ENCODE measurements at places on chromosomes 12 and 14.

DNA sequence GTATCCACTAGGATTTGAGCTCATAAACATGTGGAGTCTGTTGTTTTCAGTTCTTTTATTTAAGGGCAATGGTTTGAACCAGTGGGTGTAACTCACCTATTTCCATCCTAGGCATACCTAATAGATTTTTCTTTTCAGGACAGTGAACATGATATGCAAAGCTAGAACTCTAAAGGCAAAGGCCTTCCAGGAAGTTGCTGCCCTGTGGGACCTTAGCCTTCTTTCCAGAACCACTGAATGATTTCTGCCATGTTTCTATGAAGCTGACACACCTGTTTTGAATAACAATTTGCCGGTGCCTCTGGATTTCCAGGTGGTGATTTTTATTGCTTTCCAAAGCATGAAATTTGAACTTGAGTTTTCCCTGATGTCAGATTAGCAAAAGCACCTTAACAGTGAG lies 372.9 kb upstream of the FAR2 start:
- DNase-seq = no peak

DNA sequence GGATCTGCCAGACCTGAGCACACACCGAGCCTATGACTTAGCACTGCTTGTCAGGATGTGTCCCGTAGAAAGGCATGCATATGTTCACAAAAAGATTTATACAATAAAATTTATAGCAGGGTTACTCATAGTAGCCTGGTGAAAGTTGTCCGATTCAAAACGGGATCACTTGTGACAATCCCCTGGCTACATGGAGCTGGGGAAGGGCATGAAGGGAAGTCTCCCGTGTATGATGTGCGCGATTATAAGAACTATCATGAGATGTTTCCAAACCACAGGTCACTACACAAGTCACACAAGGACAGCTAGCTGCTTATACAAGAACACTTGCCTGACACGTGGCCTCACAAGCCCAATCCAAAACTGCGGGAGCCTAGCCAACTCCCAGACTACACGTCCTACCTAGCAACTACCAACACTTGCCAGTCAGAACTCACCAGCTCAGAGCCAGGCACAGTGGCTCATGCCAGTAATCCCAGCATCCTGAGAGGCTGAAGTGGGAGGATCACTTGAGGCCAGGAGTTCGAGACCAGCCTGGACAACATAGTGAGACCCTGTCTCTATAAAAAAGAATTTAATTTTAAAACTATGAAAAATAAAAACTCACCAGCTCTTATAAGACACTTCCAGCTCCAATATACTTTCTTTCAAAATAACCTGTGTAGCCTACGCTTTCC lies 7.5 kb upstream of the CDCA4 start:
- no peak for DNase-seq

DNA sequence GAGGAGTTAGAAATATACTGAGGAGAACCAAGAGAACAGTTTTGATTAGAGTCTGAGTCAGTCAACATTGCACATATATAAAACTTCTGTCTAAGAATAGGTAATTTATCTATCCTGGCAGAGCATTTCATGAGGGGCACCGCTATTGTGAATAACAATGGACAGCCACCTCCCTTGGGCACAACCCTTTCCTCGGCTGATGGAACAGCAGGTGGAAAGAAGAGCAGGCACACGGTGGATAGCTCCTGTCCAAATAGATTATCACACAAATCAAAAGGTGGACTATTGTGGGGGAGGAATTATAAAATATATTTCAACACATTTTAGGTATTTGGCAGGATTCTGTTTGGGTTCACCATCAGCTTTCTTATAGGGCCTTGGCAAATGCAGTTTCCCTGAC lies 84.0 kb upstream of the PTPRB start:
- DNase-seq = no peak

DNA sequence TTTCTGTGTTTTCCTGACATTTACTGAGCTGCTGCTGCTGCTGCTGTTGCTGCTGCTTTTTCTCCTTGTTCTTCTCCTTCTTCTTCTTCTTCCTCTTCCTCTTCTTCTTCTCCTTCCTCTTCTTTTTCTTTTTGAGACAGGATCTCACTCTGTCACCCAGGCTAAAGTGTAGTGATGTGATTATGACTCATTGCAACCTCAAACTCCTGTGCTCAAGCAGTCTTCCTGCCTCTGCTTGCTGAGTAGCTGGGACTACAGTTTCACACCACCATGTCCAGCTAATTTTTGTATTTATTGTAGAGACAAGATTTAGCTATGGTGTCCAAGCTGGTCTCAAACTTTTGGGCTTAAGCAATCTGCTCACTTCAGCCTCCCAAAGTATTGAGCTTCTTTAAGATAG lies 95.8 kb downstream of the TMTC3 start:
- peak; percentile 91 for DNase-seq

GRCh38 chr14:95765051-95765450 lies 51.1 kb upstream of the TCL1A start:
- DNase-seq = no peak

GRCh38 chr14:93954900-93955849 lies 21.2 kb downstream of the ASB2 start:
- DNase-seq = no peak

DNA sequence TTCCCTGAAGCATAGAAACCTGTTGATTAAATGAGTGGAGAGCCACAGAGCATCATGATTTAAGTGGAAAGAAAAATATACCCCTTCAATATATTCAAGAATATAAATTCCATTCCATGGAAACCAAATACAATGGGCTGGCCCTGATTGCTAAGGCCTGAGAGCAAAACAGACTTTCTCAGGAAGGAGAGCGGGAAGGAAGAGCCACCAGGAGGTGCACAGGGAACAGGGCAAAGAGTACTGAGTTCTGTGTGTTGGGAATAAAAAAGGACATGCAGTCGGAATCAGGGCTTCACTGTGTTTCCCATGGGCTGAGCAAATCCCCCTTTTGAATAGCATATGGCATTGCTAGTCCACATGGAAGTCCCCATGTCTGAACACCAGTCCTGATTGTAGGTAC lies 69.7 kb upstream of the PLEKHG3 start:
- DNase-seq = no peak

- DNase-seq = peak; percentile 16
These were observed 62.1 kb downstream of the SPTB start for GRCh38 chr14:64817631-64818030.

DNA sequence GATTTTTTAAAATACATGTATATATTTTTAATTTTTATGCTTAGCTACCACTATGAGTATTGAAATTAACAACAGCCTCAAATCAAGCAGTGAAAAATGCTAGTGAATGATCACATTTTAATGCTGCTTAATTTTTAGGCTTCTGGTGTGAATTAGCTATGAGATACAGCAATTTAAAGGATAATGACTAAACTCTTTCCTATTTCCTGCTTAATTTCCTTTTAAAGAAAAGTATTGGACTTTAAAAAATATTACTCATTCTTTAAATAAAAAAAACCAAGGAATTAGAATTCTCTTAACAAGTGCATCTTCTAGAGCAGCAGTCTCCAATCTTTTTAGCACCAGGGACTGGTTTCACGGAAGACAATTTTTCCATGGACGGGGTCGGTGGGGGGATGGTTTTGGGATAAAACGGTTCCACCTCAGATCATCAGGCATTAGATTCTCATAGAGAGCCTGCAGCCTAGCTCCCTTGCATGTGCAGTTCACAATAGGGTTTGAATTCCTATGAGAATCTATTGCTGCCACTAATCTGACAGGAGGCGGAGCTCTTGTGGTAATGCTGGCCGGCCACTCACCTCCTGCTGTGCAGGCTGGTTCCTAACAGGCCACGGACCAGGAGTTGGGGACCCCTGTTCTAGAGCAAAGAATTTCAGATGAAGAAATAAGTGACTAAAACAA lies 18.6 kb upstream of the NTN4 start:
- DNase-seq = no peak

GRCh38 chr14:69712599-69713088 lies 54.3 kb upstream of the SRSF5 start:
- no peak for DNase-seq

DNA sequence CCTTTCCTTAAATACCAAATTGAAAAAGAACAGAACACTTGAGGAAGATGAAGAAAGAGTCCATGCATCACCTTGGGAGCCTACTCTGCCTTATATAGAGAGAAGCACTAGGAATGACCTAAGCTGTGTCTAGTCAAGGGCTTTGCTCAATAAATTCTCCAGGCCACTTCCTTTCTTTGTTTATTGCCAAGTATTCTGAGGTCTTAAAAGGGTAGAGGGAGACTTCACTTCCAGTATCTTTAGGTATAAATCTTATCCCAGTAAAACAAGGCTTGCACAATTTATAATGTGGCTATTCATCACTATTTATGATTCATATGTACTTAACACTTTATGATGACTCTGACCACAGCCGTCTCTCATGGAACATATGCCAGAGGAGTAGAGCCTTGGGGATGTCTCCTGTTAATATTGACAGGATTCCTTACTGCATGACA lies 85.1 kb upstream of the ARHGAP5 start:
- peak; percentile 81 for DNase-seq

- peak; percentile 56 for DNase-seq
These were observed 235.7 kb upstream of the PWP1 start for GRCh38 chr12:107449891-107450290.

- no peak for DNase-seq
These were observed 692.7 kb upstream of the MGAT4C start for GRCh38 chr12:86948851-86949250.

GRCh38 chr14:98785578-98785977 lies 486.4 kb downstream of the BCL11B start:
- no peak for DNase-seq

DNA sequence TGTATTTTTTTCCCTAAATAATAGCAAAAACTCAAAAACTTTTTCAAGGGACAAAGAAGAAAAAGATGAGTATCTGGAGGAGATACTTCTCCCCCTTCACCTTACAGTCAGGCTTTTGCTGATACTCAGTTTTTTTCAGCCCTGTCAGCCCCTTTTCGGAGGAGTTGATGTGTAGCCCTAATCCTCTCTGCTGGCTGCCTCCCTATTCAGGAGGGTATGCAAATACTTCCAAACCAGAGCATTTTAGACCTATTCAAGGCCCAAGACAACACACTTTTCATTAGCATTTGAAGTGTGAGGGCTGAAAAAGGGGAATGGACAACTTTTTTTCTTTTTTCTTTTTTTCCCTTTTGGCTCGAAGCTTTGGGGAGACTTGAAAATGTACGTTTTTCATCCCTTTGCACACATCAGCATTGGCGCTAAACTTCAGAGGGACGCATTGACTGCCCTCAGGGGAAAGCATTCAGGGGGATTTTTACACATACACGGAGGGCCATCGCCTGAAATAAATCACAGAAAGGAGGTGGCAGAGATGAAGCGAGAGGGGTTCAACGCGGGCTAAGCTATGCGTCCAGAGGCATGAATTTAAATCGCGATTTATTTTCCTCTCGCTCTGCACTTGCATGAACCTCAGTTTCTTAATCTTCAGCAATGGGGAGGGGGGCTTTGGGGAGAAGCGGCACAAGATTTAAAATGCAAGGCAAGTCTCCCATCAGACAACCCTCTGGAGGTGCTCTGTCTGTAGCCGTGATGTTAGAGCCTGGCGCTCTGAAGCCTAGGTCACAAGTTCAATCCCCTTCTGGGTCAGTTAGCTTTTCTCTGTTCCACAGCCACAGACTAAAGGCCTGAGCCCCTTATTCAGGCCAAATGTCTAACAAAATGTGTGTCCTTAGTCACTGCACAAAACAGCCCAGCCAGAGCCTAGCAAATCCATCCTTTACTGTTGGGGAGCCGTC lies 86.3 kb downstream of the ASCL1 start:
- no peak for DNase-seq

DNA sequence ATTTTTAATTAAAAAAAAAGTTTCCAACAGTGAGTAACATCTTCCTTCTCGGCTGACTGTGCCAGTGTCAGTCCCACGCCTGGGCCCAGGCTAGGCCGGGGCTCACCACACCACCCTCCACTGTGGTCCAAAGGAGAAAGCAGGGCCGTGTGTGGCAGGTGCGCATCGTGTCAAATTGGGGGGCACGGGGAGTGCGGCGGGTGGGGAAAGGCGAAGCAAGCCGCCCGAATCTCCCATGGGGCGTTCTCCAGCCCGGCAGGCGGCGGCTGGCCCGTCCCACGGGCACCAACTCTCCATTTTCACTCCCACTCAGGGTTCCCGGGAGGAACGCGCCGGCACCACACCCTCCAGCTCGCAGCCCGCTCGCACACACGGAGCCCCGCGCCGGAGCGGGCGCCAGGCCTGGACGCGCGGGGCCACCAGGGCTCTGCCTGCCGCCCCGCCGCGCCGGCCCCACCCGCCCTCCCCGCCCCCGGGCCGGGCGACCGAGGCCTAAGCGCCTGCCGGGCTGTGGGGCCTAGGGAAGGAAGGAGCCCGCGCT lies 604 bp downstream of the EEA1 start:
- peak; percentile 9 for DNase-seq

DNA sequence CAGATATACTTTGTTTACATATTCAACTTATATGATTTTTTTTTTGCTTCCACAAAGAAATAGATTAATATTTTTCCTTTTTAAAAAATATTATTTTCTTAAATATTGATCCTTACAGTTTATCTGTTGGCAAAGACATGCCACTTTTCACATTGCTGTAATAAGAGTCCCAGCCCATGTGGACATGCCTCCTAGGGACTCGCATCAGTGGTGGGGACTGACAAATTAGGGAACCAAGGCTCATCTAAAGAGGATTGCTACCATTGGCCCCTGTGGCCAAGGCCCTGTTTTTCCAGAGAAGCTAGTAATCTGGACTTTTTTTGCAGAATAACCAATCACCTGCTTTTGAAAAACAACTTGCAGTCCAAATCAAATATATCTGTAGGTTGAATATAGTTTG lies 27.8 kb upstream of the BMAL2 start:
- DNase-seq = no peak

DNA sequence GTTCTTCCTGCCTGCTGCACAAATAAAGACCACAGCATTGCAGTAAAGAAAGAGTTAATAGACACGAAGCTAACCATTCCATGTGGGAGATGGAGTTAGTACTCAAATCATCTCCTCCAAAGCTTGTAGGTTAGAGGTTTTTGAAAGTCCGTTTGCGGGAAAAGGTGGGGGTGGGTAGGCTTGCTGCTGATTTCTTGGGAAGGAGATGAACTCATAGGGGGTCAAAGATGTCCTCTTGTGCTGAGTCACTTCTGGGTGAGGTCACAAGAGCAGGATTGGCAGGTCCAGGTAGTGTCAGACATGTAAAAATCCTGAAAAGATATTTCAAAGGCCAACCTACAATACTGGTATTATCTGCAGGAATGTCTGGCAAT lies 66.4 kb downstream of the PTHLH start:
- DNase-seq = no peak

DNA sequence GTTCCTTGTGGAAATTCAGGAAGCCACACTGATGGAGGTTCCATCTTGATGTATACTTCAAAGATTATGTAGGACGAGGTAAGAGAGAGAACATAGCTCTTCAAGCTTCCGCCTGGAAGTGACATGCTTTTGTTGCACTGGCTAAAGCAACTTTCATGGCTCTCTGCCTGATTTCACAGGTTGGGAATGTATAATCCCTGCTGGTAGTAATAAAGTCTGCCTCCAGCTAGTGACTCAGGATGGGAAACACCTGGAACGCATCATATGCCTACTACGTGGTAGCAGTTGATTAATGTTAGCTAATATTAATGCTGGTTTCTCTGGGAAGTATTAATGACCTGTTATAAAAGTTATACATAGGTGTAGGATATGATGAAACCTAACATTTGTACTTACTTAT lies 71.1 kb downstream of the PELI2 start:
- DNase-seq = no peak

Measured in HT1080 (cell line).